NCI-H510A (cell line): ENCODE measurements at places on chromosomes 16 and 17.

DNA sequence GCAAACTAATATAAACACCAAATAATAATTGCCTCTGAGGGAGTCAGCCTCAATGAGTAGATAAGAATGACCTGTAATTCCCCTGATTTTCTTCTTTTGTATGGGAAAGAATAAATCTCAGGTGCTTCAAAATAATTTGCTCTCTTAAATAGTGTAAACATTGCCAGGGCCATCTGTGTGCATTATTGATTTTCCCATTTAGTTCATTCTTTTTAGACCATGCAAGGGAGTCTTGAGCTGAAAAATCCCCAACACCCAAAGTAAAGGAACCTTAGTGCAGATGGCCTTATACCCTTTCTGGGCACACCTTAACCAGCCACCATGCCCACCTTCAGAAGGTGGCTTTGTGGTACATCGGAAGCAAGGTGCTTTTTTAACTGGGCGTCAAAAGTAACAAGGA lies 267.2 kb downstream of the TMEM114 start:
- DNase-seq: no peak

- DNase-seq: peak; percentile 45
Observed at GRCh38 chr17:50087246-50087911, 7.8 kb upstream of the PDK2 start.

- no peak for DNase-seq
Observed at GRCh38 chr16:52581530-52581929, 34.6 kb upstream of the TOX3 start.

DNA sequence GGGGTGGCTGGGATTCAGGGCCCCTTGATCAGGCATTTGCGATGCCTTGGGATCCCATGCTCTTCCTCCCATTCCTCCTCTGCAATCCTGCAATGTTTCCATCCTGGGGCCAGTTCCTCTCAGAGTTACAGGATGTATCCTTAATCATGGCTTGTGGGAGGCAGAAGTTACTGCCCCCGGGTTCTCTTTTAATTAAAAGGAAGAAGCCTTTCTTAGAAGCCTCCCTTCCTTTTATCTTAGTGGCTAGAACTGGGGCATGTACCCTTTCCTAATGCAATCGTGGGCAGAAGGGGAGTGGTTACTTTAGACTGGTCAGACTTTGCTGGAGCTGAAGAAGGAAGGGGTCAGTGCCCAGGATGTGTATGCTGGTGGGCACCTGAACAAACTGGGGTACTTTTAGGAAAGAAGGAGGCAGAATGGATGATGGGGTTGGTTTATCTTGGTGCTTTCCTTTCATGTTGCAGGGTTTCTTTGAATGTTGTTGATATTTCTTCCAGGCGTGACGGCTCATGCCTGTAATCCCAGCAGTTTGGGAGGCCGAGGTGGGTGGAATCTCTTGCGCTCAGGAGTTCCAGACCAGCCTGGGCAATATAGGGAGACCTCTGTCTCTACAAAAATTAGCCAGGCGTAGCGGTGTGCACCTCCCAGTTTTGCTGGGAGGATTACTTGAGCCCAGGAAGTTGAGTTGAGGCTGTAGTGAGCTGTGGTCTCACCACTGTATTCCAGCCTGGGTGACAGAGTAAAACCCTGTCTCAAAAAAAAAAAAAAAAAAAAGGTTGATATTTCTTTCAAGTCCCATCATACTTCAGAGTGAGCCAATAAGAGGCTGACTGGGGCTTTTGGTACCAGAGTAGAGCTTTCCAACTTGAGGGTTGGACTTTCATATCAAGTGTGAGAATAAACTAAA lies 13.2 kb upstream of the SPN start:
- no peak for DNase-seq

GRCh38 chr17:27247071-27247957 lies 46.6 kb upstream of the WSB1 start:
- DNase-seq: peak; percentile 60

DNA sequence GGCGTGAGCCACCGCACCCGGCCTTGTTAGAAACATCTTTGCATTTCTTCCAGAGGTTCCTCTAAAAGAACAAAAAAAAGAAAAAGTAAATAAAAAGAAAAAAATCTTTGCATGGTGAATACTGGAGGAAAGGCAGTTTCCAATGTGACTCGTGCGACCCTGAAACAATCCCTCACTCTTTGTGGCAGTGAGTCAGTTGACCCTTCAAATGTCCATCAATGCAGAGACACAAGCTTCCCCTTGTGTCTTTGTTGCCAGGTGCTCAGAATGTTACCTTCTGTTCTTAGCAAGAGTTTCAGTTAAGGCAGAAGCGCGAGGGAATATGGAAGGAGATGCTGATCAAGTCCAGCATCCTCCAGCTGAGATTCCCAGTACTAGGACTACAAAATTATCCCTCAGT lies 16.4 kb downstream of the CACNG4 start:
- DNase-seq: no peak

- DNase-seq: no peak
Observed at GRCh38 chr17:82267575-82268379, 5.7 kb downstream of the CSNK1D start.

- DNase-seq: no peak
Observed at GRCh38 chr17:65455972-65456343, 105.5 kb downstream of the AXIN2 start.

- no peak for DNase-seq
Observed at GRCh38 chr16:51869176-51869575, 677.8 kb downstream of the TOX3 start.

GRCh38 chr16:55151561-55152305 lies 172.3 kb upstream of the IRX6 start:
- no peak for DNase-seq

DNA sequence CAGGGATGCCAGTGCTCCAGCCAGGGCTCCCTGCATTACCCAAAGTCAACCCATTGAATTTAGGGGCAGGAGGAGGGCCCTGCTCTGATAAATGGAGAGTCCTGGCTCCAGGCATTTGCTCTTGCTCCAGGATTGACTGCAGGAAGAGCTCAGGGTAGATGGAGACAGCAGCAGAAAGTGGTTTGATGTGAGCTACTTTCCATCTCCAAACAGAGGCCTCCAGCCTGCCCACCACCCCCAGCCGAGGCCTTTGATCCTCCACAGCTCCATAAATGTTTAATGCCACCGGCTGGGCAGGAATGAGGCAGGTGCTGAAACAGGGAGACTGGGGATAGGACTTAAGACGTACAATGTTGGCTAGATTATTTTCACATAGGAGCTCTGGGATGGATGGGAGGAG lies 4.3 kb upstream of the SEZ6 start:
- no peak for DNase-seq

- DNase-seq: no peak
Observed at GRCh38 chr16:88509749-88510069, 56.6 kb downstream of the ZFPM1 start.

DNA sequence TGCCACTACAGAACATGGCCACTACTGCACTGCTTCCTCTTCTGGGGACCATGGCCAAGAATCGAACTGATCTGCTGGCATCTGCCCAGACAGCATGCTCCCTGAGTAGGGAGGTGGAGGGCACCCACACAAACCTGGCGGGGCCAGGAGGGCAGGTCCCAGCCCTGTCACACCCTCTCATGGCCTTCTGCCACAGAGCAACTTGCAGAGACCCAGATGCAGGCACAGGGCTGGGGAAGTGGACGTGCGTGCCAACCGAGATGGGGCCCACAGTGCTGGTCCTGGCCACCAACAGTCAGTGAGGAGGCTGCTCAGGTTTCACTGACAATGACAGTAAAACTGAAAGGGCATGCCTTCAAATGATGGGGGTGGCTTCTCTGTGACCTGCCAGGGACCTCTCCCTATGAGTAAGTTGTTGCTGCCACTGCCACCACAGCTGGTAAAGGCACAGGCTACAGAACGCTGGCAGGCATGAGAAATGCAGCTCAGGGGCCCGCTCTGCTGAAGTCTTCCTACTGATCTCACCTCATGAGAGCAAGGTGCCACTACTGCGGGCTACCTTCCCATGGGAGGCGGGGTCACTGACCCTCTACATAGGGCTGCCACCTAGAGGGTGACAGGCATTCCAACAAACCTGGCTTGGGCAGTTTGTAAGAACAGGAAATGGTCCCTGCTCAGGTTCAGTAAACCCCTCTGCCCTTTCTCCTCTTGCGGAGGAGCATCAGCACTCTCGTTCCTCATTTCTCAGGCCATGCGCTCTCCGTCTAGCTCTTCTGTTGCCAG lies 15.5 kb downstream of the HIC1 start:
- DNase-seq: no peak

GRCh38 chr16:49697631-49698452 lies 158.1 kb downstream of the ZNF423 start:
- no peak for DNase-seq

DNA sequence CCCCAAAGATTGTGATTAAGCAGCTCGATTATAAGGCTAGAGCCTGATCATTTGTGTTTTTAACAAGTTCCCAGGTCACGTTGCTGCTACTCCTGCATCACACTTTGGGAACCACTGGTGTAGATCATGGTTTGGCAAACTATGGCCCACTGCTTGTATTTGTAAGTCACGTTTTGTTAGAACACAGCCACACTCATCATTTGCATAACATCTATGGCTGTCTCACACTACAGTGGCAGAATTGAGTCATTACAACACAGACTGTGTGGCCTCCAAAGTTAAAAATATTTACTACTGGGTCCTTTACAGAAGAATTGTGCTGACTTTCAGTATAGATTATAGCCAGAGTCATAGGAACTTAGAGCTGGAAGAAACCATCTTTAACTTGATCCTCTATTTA lies 515.3 kb upstream of the PSMD7 start:
- no peak for DNase-seq

DNA sequence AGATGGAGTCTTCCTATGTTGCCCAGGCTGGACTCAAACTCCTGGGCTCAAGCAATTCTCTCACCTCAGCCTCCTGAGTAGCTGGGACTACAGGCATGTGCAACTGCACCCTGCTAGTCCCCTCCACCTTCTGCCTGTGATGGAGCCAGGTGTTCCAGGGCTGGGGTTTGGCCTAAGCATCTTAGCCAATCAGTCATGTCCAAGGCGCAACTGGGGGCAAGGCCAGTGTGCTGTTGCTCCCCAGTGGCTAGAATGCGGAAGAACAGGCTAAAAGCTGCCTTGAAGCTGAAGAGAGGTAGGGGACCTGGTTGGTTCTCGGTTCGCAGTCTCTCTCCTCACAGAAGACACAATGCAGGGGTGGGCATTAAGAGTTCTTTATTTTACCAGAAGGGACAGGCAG lies 18.6 kb downstream of the FLOT2 start:
- DNase-seq: peak; percentile 40

- DNase-seq: peak; percentile 20
Observed at GRCh38 chr17:21213638-21214014, 335 bp downstream of the TMEM11 start.

GRCh38 chr16:24753437-24753836 lies 24.0 kb downstream of the TNRC6A start:
- no peak for DNase-seq

DNA sequence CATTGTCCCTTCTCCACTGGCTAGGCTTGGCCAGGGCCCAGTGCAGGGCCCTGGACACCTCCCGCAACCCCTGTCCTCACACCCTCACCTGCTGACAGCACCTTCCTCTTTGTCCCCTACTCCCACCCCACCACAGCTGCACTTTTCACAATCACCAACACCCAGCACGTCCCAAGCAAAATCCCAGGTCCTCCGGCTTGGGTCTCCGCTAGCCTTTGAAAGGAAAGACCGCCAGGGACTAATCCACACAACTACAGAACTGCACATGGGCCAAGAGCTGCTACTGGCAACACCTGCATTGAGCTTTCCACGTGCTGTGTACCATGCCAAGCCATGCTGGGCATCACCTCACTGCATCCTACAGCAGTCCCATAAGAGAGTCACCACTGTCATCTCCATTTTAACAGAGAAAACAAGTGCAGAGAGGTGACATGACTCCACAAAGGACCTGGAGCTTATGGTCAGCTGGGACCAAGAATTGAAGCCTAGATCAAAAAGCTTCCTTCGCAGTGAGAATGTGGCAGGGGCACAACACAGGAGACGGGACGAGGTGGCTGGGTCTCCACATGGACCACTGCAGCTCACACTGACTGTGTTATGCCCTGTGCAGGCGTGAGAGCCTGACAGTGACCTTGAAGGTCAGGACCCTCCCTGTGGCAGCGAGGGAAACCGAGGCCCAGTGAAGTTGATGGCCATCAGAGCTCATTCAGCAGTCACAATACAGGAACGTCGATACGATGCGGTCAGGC lies 22.5 kb downstream of the FBXO31 start:
- DNase-seq: no peak

DNA sequence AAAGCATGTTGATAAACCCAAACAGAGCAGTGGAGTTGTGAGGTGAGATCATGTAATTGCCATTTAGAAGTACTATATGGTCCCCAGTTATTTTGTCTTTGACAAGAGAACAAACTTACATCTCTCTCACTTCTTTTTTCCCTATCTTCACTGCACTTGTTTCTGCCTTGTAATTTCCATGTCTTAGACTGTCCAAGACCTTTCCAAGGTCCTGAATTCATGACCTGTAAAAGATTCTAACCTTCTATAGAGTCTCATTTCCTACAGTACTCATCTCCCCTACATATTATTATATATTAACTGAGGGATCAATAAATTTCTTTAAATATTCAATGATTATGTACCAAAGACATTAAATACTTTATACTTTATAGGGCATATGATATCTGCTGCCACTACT lies 295.3 kb upstream of the KIF2B start:
- no peak for DNase-seq

DNA sequence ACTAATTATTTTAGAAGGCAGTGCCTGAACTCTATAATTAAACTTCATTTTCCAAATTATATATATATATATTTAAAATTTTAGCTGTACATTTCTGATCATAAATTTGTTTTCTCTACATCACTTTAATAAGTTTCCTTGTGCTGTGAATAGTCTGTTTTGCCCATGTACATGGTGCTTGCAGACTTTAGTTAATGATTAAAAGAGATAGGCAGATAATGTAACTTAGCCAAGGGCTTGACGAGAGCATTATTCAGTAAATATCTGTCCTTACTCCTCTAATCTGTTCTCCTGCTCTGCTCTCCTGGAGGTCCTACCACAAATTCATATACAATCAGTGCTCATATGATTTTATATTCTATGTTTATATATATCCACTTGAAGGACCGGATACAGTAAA lies 595.2 kb upstream of the KIF2B start:
- no peak for DNase-seq

GRCh38 chr16:65098916-65099315 lies 22.9 kb downstream of the CDH11 start:
- DNase-seq: no peak

GRCh38 chr16:90047714-90048346 lies 28.6 kb upstream of the DBNDD1 start:
- no peak for DNase-seq
